ENCODE measurements at places on chromosomes 16 and 17. TPM values are rescaled to one million over a fixed set of nuclear protein-coding genes. Genes with fewer than 3 reads are reported as not detected.

DNA sequence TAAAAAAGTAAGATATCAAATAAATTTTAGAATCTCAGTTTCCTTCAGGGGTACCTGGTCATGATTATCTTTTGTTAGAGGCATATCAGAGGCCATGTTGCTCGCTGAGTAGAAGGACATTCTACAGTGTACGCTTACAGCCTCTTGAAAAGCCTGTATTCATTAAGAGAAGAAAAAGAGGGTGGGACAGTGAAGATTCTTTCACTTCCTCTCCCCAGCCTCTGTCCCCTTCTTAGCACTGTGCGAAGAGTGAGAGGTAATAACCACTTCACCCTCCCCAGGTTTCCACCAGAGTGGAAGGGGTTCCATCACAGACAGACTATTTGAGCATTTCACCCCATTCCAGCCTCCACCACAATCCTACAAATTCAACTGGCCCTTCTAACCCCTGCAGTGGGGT is 4.8 kb upstream of the LPO start:
- peaks cover 24% of the 10 kb centered on the region for H3K27me3 ChIP-seq
- H3K4me1 ChIP-seq = peaks cover 7% of the 10 kb centered on the region
- no peak for DNase-seq
- no peak overlapping the region for H3K27ac ChIP-seq

The NPIPA2 gene
- 4.1 TPM for total RNA-seq

The TBC1D3G gene
- total RNA-seq = not detected

The ICAM2 gene
- total RNA-seq = 53.3 TPM

The SLC13A2 gene
- not detected for total RNA-seq

DNA sequence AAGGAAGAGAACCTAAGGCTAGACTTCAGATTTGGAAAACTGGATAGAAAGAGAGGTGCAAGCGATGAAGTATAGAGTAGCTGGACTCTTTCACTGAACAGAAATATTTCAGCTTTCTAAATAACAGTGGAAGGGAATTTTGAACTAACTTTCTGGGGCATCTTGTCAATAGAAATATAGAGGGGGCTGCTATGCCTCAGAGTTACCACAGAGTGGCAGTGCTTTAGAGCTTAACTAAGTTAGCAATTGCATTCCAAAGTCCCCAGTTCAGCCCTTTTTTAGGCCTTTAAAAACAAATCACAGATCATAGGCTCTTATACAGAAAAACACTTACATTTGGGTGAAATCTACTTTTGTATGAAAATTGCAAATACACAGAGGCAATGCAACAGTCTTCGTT is 154.2 kb upstream of the CDH8 start:
- H3K27ac ChIP-seq = no peak overlapping the region
- H3K4me1 ChIP-seq = no peaks in the 10 kb centered on the region
- no peak overlapping the region for H3K4me3 ChIP-seq
- H3K27me3 ChIP-seq = no peaks in the 10 kb centered on the region
- H3K36me3 ChIP-seq = no peaks in the 10 kb centered on the region

The PRAC1 gene
- total RNA-seq = not detected

DNA sequence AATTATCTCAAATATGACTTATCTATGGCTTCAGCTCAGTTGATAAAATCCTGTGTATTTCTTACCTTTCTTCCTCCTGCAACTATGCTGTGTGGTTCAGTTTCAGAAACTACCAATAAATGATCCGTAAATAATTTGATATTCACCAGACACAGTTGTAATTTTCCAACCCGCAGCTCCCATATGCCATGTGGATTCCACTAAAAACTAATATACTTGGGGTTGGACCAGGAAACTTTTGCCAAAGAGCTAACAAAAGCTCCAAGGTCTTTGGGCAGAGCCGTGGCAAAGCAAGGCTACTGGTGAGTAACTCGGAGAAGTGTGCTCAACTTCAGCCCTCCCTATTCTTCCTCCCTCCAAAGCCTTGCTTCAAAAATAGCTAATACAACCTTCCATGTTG is 2.3 kb upstream of the CHST6 start:
- peaks cover 25% of the 10 kb centered on the region for H3K27me3 ChIP-seq
- H3K4me1 ChIP-seq = peaks cover 6% of the 10 kb centered on the region
- DNase-seq = no peak
- no peaks in the 10 kb centered on the region for H3K36me3 ChIP-seq
- no peak overlapping the region for H3K27ac ChIP-seq
- H3K4me3 ChIP-seq = no peak overlapping the region

The C16orf89 gene
- total RNA-seq = not detected

DNA sequence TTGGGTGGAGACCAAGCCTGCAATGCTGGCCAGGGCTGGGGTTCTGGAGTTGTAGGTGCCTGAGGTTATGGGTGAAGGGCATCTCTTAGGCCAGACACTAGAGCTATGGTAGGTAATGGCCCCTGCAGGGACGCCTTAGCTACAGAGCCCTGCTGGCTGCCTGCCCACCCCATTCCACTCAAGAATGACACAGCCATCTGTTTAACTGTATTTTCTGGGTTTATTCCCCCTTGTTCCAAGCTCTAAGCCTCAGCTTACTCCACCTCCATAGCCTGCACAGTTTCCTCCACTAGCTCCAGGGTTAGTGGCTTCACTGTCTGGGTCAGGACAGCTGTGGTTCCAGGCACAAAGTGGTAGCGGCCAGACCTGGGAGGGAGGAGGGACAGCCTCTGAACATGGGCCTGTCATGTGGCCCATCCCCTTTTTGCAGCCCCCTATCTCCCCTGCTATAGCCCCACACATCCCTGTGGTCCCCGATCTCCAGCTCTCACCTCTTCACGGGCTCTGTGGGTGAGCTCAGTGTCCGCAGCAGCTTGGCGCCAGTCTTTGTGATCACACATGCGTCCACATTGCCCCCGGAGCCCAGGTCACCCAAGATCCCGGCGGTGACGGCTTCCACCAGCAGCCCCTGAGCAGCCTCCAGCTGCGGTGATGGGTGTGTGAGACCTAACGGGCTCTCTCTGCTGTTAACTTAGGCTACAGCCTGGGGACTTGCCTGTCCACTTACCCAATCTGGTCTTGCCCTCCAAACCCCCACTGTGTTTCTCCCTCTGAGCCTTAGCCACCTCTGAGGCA is 2.1 kb downstream of the PSMB10 start:
- H3K27me3 ChIP-seq = no peaks in the 10 kb centered on the region
- peaks cover 48% of the 10 kb centered on the region for H3K36me3 ChIP-seq
- H3K4me3 ChIP-seq = peak overlapping the region; percentile 97
- peak overlapping the region; percentile 100 for H3K27ac ChIP-seq
